ENCODE measurements at places on chromosomes 16 and 17.

DNA sequence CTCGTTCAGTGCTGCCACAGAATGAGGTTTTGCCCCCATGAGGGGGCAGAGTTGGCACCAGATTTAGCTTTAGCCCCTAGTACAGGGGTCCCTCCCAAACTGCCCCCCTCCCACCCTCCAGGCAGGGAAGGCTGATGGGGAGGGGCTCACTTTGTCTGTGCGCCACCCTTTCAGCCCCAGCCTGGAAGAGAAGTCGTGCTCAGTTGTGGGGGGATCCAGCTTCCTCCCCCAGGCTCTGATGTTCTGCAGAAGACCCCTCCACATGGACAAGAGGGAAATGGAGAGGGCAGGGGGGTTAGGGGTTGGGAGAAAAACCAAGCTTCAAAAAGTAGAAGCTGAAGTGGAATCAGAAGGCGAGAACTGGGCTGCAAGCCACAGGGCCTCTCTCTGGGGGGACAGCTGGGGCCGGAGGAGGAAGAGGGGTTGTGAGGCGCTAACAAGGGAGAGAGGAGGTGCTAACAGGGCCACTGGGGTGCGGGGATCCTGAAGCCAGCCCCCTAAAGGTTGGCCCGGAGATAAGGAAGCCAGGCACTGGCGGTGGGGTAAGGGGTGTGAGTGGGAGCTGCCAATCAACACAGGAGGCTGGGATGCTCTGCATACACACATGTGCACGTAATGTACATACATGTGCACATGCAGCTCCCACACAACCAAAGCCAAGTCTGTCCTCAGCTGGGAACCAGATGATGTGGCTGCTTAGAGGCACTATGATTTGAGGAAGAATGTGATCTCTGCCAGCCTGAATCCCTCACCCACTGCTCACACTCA, 7.0 kb upstream of the TMEM92 start:
- DNase-seq: no peak

DNA sequence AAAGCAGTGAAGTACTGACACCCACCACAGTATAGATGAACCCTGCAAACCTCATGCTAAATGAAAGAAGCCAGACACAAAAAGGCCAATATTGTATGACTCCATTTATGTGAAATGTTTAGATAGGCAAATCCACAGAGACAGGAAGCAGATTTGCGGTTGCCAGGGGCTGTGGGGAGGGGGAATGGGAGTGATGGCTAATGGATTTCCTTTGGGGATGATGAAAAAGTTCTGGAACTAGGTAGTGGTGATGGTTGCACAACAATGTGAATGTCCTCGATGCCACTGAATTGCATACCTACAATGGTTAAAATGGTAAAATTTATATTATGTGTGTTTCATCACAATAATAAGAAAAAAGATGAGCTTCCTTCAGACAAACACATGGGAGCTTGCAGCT, 28.4 kb upstream of the WFIKKN2 start:
- DNase-seq: no peak

- no peak for DNase-seq
Observed at GRCh38 chr16:55236655-55237054, 87.3 kb upstream of the IRX6 start.

GRCh38 chr16:48041981-48042421, 113.8 kb downstream of the ABCC12 start:
- DNase-seq: no peak

GRCh38 chr17:63316100-63316499, 130.0 kb downstream of the CYB561 start:
- no peak for DNase-seq

- no peak for DNase-seq
Observed at GRCh38 chr16:2500918-2501750, 12.6 kb upstream of the ATP6V0C start.

DNA sequence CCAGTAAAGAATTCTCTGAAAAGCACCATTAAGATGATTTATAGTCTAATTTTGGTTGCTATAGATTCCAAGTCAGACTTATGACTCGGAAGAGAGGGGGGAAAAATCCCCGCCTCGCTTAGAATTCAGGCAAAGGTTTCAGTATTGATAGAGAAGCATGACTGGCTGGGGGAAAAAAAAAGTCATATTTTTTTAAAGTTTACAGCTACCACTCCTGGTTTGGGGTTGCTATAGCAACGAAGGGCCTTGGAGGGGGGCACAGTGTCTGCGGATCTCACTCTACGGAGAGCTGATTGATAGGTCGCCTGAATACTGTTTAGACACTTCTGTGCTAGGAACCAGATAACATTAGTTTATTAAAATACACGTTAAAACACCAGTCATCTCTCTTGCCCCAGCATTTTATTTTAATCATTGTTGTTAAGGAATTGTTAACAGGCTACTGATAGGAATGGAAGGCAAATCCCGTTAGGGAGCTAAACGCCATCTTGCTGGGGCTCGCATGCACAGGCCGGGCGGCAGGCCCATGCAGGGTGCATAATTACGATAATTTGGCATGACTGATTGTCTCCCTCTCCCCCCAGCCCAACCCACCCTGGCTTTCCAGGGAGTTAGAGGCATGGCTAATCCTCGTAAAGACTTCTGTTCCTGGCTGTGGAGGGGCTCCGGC, 380.0 kb upstream of the XYLT1 start:
- no peak for DNase-seq
